GM18507 (cell line): ENCODE measurements at places on chromosomes 12 and 14.

DNA sequence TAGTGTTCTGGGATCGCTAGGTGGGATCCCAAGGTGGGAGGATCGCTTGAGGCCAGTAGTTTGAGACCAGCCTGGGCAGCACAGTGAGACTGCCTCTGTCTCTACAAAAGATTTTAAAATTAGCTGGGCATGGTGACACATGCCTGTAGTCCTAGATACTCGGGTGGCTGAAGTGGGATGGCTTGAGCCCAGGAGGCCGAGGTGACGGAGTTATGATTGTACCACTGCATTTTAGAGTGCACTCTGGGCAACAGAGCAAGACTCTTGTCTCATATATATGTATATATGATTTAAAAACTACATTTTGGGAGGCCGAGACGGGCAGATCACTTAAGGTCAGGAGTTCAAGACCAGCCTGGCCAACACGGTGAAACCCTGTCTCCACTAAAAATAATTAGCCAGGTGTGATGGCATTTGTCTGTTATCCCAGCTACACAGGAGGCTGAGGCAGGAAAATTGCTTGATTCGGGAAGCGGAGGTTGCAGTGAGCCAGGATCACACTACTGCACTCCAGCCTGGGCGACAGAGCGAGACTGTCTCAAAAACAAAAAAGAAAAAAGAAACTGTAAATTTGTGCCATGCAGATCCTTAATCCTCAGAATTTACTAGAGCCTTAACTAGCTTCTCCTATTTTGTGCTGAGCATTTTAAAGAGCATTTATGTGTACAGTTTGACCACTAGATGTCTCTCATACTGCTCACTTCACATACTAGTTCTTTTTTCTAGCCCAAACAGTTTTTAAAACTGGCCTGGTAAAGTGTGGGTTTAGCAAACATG, 114.8 kb downstream of the MON2 start:
- no peak for DNase-seq

DNA sequence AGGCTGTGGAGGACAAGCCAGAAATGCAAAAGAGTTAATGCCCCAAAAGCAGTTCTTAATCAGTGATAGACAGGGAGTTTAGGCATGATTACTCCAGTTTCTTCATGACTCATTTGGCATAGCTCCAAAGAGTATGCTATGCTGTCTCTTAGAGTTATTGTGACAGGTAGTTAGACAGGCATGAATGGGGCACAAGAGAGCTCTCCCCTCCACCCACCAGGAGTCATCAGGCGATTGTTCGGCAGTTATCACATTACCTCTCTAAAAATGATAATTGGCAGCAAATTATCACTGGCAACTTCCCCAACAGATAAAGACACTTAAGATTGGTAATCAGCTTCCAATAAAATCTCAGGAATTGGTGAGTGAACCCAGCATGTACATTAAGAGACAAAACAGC, 320.1 kb downstream of the DAD1 start:
- DNase-seq = no peak

DNA sequence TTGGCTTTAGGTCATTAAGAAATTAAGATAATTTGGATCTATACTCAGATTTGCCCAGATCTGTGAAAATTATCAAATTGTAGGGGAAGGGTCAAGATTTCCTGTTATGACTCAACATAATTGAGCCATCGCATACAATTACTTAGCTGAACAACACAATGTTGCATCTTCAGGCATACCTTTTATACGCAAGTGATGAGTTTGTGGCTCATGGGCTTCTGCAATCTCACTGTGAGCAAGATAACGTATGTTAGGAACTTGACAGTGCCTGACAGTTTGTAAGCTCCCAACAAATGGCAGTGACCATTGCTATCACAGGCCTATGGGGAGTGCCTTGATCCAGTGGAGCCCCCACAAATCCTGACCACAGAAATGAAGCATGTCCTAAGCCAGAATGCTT, 199.7 kb downstream of the BCAT1 start:
- no peak for DNase-seq

- no peak for DNase-seq
These were observed 5.1 kb downstream of the P3H3 start for GRCh38 chr12:6833189-6833890.

DNA sequence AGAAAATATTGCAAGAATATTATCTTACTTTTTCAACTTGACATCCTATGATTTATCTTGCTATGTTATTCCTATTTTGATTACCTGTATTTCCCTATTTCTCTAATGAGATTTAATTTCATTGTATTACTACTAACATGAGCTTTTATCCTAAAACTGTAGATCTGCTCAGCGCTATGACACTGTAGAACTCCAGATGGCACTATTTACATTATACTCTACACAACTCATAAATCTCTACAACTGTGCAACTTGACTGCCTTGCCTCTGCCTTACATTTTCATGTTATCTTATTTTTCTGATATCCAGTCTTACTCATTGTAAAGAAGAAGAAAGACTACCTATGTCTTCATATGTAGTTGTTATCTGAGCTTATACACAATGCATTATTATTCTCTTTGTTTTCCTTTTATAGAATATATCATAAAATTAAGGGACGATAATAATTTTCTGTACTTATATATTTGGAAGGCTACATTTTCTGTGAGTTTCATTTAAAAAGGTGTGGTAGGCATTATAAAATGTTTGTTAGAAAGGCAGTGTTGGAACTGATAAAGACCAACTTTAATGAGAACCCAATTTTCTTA, 24.1 kb downstream of the NUP37 start:
- DNase-seq = no peak

GRCh38 chr12:94080341-94081009, 67.9 kb upstream of the PLXNC1 start:
- no peak for DNase-seq

GRCh38 chr12:47560415-47560814, 145.4 kb downstream of the RPAP3 start:
- no peak for DNase-seq

DNA sequence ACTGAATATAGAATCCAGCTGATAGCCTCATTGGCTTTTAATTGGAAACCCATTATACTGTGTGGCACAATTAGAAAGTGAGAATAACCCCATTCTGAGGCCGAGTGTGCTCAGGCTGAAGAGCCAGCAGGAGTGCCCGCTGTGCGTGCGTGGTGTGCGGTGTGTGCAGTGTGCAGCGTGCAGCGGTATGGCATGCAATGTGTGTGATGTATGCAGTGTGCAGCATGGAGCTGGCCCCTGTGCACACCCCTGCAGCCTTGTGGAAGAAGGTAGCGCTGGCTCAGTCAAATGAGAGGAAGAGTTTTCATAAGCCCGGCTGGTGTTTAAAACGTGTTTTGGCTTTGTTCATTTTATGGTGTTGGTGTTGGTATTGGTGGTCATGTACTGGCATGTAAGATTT, 22.9 kb downstream of the CKB start:
- DNase-seq = no peak

DNA sequence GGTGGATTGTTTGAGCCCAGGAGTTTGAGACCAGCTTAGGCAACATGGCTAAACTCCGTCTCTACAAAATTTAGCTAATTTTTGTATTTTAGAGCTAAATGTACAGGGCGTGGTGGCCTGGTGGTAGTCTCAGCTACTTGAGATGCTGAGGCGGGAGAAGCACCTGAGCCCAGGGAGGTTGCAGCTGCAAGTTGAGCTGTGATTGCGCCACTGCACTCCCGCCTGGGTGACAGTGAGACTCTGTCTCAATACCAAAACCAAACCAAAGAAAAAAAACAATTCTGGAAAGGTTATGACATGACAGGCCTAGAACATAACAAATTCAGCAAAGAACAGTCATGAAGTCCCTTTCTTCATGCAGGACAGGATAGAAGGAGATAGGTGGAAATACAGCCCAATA, 25.7 kb downstream of the WDR89 start:
- no peak for DNase-seq

DNA sequence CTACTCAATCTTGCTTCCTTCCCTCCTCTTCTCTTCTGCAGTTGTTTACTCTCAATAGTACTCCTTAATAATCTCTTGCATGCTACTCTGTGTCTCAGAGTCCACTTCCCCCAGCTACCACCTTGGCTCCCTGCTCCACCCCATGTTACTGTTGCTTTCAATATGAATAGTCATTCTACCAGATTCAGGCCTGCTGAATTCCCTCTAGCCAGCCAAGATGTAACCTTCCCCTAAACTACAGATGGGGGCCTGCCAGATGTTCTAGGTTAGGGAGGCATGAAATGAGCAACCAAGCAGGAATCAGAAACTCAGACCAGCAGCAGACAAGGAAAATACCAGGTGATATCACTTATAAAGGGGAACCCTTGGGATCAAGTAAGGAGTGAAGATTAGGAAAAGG, 392.1 kb upstream of the DDHD1 start:
- no peak for DNase-seq

DNA sequence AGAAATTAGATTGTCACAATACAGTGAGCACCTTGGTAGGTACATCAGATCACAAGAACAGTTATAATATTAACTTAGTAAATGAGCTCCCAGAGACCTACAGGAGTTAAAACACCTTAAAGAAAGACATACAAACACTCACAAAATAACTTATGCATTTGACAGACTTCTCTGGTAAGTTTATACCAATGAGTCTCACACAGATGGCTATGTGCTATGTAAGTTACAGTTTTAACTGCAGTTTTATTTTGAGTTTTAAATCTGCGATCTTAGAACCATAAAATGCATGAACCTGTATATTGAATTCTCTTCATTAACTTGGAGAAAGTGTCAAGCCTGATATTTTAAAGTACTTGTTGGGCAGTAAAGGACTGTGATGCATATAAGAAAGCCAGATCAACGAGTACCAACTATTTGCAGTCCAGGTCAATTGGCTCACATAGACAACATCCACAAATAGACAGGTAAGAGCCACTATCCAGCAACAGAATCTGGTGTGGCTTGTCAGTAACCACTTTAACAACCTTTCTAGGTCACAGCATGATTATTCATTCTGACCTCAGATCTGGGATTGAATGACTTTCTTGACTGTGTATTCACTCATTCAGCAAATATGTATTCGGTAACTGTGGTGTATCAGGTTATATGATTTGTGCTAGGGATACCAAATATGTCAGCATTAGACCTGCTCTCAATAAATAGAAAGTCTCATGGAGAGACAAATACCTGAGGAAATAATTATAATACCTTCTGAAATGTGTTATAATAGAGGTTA, 856.6 kb upstream of the MGAT4C start:
- no peak for DNase-seq

DNA sequence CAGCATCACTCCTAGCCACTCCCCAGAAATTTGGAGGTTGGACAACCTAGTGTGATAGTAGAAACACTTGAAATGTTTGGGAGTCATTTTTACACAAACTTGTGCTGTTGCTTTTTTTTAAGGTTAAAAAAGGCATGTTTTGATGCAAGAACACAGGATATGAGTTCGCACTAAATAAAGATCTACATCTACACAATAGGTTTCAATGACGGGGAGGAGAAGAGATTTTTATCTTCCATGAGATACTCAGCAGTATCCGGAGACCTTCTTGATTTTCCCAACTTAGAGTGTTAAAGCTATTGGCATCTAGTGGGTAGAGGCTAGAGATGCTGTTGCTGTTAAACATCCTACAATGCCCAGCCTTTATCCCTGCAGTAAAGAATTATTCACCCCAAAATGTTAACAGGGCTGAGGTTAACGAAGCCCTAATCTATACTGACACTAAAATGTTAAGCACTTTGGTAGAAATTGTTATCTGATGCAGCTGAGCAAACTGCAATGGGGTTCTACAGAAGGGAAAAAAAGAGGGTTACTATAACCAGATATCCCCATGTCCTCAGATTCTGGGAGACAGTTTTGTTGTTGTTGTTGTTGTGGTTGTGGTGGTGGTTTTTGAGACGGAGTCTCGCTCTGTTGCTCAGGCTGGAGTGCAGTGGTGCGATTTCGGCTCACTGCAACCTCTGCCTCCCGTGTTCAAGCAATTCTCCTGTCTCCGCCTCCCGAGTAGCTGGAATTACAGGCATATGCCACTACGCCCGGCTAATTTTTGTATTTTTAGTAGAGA, 14.0 kb upstream of the PCNX1 start:
- no peak for DNase-seq
